ENCODE measurements at places on chromosomes 2 and 18. TPM values are rescaled to one million over a fixed set of nuclear protein-coding genes. Genes with fewer than 3 reads are reported as not detected.

VIT gene
- total RNA-seq: 0.46 TPM

LIMS3 gene
- total RNA-seq: 2.5 TPM

ZNF385B gene
- 2.2 TPM for total RNA-seq

RPRM gene
- 28.1 TPM for total RNA-seq

DYSF gene
- 14.8 TPM for total RNA-seq

TUBA4B gene
- not detected for total RNA-seq

ALPI gene
- total RNA-seq: not detected

ANKRD30B gene
- total RNA-seq: not detected

FN1 gene
- 111 TPM for total RNA-seq

ANKRD29 gene
- 4.9 TPM for total RNA-seq

- DNase-seq: peak; percentile 71
Measured at GRCh38 chr2:95314964-95315611, 17.9 kb downstream of the KCNIP3 start.

DNA sequence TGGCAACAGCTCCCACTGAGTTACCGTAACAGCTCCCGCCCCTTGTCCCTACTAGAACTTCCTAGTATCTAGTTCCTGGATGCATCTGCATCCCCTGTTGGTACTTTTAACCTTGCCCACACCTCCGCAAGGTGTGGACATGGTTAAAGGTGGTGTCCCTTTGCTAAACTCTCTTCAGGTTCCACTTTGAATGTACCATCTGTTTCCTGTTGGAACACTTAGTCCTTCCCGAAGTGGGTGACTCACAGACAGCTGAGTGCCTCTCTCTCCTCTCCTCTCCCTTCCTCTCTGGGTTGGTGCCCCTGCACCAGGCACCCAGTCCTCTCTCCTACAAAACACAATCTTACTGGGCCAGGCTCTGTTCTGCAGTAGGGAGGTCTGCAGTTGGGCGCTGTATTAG, 19.6 kb upstream of the REL start:
- no peak for DNase-seq

DNA sequence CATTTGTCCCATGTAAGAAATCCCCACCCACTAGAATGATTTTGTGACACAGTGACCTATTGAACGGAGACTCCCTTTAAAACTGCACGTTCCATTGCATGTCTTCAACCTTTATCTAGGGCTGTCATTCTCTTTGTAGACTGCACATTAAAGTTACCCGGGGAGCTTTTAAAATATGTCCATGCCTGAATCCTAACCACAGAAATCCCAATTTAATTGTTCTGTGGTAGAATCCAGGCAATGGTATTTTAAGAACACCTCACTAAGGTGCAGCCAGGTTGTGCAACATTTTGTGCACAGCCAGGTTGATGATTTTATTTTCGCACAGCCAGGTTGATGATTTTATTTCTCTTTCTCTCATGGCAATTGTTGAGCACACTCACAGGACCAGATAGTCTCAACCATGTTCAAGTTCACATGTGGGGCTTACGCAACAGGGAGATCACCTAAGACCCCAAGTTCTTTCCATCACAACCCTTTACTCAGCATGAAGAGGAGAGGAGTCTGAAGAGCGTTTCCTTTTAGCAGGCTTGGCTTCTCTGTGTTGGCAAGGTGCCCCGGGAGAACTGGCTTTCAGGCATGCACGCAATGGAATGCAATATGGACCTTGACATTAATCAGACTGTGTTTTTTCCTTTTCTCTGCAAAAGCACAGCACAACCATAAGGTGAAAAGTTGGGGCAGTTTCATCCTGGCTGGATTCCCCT, 467.3 kb upstream of the ETAA1 start:
- DNase-seq: no peak

GRCh38 chr18:336713-337112, 68.9 kb upstream of the THOC1 start:
- no peak for DNase-seq

GRCh38 chr2:43131051-43131889, 95.1 kb downstream of the ZFP36L2 start:
- DNase-seq: peak; percentile 62

DNA sequence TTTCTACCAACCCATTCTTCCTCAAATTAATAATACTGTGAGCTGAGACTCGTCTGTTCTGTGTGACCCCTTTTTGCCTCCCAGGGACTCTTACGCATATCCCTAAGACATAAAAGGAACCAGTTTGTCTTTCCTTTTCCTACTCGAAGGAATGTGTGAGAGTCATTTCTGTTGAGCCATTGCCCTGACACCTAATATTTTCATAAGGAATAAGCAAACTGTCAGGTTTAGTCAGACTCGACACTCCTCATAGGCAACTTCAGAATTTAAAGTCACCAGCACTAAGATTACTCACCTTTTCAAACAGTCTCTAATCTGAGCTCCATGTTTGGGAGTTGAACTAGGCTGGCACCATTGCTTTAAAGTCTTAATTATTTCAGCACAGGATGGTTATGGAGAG, 305.5 kb downstream of the IKZF2 start:
- no peak for DNase-seq

DNA sequence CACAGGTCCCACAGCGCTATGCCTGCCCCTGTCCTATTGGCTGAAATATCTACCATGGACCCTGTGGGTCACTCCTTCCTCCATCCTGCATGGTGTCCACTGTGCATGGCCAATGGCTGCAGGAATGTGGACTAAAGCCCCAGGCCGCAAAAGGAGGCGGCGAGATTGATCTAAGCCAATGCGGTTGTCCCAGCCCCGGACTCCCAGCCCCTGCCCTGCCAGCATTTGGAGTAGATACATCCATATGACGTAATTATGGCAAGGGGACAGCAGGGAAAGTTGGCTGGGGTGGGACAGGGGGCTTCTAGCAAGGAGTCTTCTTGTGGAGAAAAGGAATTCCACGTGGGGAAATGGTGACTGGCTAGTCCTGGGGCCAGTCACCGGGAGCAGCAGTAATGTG, 11.4 kb upstream of the ZNF516 start:
- DNase-seq: no peak

GRCh38 chr2:134290358-134290757, 36.5 kb downstream of the MGAT5 start:
- no peak for DNase-seq

- DNase-seq: no peak
Measured at GRCh38 chr2:239930378-239930777, 94.8 kb downstream of the NDUFA10 start.

- no peak for DNase-seq
Measured at GRCh38 chr2:1621041-1621440, 123.3 kb downstream of the PXDN start.

DNA sequence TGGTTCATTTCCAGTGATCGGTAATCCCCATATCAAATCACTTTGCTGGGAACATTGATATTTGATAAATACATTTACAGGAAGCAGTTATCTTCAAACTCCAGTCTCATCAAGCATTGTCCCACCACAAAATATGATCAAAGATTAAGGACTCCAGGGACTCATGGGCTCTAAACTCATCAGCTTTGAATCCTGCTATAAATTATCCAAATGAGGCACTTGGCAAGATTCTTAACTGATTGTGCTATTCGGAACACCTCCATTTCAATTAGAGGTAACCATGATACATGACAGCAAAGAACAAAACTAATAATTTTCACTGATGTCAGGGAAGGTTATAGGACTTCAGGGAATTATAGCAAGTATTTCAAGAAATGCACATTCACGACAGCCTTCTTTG, 1088.1 kb upstream of the PIK3C3 start:
- no peak for DNase-seq

DNA sequence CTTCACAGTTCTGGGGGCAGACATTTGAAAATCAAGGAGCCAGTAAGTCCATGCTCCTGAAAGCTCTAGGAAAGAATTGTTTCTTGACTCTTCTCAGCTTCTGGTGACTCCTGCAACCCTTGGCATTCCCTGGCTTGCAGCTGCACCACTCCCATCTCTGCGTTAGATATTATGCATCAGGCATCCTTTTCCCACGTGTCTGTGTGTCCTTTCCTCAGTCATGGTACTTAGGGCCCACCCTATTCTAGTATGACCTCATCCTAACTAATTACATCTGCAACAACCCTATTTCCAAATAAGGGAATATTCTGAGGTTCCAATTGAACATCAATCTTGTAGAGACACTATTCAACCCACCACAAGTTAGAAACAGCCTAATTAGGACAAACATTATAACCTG, 931.7 kb upstream of the CHAC2 start:
- no peak for DNase-seq

DNA sequence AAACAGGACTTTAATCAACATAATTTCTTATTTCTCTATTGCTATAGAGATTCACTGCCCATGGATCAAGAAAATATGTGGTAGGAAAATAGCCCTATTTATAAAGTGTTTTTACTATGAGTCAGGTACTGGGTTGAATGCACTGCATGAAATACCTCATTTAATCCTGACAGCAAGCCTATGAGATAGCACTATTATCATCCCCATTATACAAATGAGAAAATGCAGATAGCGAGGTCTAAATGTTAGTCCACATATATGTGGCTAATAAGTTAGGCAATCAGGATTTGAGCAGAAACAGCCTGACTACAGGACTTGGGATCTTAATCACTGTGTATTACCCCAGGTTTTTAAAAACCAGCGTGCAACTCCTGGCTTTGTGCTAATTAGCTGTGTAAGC, 8.5 kb upstream of the LYPD1 start:
- no peak for DNase-seq

DNA sequence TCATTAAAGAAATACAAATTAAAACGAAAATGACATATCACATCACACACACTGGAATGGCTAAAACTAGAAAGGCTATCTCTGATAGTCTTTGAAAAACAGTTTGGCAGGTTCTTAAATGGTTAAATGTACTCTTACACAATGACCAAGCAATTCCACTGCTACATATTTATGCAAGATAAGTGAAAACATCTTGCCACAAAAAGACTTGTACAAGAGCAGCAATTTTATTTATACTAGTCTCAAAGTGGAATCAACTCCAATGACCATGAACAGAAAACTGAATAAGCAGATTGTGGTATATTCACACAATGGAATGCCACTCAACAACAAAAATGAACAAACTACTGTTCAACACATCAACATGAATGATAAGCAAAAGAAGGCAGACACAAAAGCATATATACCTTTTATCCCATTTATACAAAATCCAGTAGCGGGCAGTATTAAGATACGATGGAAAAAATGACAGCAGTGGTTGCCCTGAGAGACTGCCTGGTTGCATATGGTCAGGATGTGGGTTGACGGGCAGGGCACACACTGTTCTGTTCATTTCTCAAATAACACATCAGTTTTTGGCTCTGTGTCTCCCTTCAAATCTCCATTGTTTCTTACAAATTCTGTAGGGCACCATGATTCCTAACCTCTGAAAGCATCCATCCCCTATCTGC, 25.4 kb downstream of the SP100 start:
- DNase-seq: no peak

GRCh38 chr2:109689973-109690372, 75.8 kb downstream of the SOWAHC start:
- DNase-seq: no peak

- DNase-seq: no peak
Measured at GRCh38 chr2:31136732-31137131, 1.5 kb downstream of the GALNT14 start.
